Thymus (tissue), 14 donors: ENCODE measurements at places on chromosomes 16 and 17. TPM values are rescaled to one million over a fixed set of nuclear protein-coding genes. Genes with fewer than 3 reads are reported as not detected.

DNA sequence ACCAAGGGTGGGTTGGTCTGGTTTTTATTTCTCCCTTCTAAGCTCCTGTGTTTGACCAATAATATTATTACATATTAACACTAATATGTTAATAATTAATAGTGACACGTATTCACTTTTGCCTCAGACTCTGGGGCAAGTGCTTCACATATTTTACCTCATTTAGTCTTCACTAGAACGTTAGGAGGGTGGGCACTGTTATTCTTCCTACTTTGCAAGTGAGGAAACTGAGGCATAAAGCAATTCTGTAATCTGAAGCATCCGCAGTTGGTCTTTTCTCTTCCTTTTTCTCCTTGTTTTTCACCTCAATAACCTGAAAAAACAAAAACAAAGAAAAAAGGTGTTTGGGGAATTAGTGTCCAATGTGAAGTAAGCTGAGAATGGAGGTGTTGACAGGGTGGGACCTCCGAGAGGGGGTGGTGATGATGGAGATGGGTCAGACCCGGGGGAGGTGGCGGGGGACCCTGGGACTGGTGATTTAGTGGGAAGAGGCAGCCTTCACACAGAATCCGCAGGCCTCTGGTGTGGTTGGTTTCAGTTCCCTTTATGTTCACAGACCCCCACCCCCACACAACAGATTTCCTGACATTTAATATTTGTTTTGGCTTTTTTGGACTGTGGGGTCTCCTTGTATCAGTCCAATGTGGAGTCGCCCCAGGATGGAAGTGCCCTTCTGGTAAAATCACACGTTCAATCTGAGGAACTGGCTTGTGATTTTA lies 3.7 kb downstream of the CDH1 start:
- DNase-seq: no peak

GRCh38 chr17:57676543-57676942 lies 68.6 kb downstream of the CCDC182 start:
- DNase-seq: no peak

DNA sequence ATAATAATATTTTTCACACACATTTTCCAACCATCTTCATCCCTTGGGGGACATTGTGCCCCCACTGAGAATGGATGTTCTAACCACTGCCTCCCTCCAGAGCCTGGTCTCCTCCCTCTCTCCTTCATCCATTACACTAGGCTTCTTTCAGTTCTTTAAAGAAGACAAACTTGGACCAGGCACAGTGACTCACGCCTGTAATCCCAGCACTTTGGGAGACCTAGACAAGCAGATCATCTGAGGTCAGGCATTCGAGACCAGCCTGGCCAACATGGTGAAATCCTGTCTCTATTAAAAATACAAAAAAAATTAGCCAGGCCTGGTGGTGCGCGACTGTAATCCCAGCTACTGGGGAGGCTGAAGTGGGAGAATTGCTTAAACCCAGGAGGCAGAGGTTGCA lies 6.5 kb downstream of the ALOX15 start:
- DNase-seq: no peak

- DNase-seq: no peak
Measured at GRCh38 chr17:76566988-76567431, 18.6 kb downstream of the ST6GALNAC2 start.

- DNase-seq: no peak
Measured at GRCh38 chr17:30915833-30916611, 5.7 kb upstream of the ADAP2 start.

- no peak for DNase-seq
Measured at GRCh38 chr16:82848013-82848412, 221.2 kb downstream of the CDH13 start.

DNA sequence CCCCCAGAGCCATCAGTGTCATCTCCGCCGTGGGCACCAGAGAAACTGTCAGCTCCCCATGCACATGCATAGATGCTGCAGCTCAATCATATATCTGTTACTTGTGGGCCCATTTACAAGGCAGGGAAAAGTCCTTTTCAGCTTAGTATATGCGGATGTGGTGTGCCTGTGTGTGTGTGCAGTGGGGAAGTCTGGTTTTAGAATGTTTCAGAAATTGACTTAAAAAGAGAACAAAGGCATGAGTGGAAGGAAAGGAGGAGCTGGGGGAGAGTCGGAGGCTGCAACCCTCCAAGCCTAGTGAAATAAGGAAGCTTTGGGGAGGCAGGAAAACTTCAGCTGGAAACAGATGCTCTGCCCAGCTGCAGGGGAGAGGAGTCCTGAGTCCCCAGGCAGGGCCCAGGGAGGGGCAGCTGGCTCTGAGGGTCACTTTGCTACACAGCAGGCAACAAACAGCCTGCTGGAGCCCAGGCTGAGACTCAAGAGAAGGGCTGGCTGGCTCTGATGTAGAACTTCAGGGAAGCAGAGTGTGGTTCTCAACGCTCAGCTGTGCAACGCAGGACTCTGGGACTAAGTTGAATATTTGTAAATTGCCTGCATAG lies 11.1 kb upstream of the CD300LD start:
- DNase-seq: no peak

DNA sequence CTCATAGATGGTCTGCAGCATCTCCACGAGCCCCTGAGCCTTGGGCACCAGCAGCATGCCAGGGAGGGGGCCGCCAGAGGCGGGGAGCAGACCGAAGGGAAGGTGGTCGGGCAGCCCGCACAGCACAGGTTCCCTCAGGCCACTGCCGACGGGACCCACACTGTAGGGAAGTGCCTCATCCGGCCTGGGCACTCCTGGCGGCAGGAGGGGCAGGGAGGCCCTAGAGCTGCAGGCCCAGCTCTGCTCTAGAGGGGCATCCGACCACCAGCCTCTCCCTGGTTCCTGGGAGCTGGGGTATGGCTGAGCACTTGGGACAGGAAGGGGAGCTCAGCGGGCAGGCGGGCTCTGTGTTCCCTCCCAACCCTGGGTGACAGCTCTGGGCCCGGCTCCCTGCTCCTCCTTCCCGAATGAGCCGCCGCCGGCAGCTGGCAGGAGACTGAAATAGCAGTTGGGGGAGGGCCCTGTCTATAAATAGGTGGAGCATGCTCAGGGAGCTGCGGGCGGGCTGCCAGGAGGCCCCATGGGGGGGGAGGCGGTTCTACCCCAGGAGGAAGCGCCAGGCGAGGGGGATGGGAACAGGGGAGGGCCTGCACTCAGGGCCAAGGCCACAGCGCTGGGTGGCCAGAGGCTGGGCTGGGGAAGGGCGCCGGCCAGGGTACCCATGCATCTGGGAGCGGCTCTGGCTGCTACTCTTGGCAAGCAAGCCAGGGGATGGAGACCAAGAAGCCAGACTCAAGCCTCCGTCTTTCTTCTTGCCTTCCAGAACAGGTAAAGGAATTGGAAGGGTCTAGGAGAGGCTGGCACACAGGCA lies 12.4 kb downstream of the HDAC5 start:
- DNase-seq: peak; percentile 83

DNA sequence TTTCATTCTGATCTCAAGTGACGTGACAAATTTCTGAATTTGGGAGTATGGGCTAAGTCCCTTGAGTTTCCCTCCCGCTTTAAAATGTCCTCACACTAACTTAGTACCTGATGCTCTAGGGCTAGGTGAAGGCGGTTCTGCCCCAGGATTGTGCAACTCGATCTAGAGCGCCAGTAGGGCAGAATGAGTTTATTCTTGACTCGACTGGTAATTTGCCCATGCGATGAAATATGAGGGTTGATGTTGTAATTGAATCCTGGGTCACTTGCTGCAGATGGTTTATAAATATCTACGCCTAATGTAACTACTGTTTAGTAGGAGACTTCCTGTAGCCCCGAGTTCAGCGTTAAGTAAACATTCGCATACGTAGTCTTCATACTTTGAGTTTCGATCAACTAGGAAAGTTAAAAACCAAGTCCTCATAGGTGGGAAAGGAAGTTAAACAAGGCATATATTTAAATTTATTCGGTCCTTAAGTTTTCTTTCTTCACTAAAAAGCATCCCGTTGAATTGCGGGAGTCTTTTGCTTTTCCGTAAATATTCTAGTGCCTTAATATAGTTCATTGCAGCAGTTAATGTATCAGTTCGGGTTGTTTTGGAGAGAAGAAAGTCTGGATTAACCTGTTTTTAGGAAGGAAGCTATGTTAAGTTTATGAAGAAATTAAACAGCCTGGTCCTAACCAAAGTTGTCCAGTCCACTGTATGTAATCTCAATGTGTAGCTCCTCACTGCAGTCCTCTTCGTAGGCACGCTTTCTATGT lies 1.6 kb downstream of the CTCF start:
- peak; percentile 30 for DNase-seq

Gene ZNF597
- 2.3 TPM for polyA plus RNA-seq

Gene DNAH2
- 0.07 TPM for polyA plus RNA-seq
